ENCODE measurements at places on chromosomes 7 and 10.

GRCh38 chr10:125549653-125550052 lies 133.3 kb downstream of the TEX36 start:
- DNase-seq = no peak

DNA sequence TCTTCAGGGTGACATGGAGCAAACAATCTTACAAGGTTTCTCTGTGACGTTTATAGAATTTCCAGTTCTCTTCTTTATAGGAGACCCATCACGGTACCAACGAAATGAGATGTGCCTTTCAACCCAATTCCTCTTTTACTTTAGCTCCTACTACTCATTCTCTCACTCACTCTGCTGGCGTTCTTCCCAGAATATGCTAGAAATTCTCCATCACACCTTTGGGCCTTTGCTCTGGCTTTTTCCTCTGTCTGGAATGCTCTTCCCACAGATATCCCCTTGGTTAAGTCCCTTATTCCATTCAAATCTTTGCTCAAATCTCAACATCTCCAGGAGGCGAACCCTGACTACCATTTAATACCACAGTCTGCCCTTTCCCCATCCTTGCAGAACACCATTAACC lies 39.0 kb downstream of the SEMA3C start:
- DNase-seq = no peak

DNA sequence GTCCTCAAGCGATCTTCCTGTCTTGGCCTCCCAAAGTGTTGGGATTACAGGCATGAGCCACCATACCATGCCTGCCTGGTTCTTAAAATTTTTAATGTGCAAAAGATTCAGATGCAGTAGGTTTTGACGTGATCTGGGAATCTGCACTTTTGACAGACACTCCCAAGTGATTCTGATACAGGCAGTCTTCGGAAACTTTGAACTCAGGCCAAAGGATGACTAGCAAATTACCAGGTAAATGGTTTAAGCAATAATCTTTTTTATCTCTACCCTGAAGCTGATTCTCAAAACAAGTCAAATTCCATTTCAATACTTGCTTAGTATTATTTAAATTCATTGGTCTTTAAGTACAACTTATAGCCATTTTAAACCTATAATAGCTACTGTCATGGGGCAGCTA lies 2.6 kb upstream of the ADO start:
- no peak for DNase-seq

DNA sequence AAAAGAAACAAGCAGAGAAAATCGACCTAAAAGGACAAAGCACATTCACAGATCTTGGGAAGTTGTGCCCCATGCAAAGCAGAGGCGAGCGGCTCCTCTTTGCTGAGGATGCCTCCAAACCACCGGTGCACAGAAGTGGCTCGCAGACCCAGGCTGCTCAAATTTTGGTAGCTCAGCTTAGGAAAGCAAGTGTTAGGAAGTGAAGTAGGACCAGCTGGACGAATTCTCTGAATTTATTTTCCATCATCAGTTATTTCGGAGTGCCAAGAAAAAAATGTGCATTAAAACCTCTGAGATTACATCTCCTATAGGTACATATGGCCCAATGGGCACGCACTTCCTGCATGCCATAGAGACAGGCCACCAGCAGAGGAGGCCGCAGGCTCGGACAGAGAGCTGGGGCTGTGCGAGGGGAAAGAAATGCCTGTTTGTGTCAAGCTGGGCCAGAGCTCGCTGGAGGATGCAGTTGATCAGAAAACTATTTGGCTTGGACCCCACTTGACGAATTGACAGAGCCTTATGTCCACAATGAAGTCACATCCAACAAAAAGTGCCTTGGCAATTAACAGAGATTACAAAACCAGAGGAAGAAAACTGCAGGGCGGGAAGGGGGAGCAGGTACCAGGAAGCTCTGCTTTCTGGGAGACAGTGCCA lies 122.3 kb upstream of the LYZL2 start:
- DNase-seq = no peak

DNA sequence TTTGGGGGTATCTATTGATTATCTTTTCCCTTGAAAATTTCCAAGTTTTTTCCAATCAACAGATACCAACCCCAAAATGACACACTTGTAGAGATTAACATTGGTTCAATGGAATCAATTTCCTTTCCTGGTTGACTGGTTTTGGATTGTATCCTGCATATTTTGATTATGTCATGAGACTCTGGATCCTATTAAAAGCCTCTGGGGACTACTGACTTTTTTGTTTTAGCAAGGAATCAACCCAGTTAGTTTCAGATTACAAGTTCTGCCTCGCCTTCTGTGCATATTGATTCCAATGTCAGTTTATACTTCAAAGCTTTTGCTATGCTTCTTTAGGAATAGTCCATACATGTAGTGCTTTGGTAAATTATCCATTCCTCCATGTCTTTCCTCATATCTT lies 29.2 kb downstream of the COPG2 start:
- no peak for DNase-seq

DNA sequence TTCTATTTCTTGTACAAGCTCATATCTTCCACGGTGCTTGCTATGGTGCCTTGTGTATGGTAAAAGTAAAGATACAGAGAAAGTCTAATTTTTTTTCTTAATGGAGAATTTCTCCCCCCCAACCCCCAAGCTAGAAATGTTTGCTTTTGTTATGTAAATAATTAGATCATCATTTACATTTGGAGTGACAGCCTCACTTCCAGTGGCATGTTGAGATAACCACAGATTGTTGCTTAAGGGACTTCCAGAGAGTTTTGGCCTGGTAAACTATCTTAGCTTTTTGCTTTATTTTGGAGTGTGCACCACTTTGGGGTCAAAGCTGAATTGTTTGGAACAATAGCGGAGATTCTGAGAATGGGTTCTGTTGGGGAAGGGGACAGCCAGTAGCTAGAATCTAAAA lies 129.7 kb downstream of the ZNF365 start:
- no peak for DNase-seq

DNA sequence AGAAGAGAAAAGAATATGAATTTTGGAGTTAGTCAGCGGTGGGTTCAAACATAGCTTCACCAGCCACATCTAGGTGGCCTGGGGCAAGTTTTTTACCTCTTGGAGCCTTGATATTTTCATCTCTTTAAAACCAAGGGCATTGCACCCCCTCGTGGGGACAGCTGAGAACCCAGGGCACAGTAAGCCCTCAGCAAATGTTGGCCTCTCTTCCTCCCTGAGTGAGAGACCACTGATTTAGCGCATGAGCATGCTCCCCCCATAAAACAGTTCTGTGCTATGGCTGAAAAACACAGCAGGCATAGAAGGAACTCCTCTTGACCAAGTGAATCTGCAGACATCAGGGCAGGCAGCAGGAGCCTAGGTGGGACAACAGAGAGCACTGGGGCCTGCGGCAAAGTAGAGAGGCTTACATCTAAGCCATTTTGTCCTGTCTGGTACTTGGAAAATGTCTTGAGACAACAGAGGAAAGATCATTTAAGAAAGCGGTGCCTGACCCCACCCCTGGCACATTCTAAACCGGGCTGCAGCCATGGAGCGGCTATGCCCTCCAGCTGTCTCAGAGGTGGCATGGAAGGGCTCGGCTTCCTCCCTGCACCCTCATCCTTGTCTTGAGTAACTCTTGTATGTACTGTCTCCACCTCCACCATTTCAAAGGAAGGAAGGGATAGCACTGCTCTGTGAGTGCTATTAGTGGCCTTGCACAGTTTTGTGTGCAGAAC lies 94.7 kb downstream of the ARHGAP22 start:
- DNase-seq = no peak

DNA sequence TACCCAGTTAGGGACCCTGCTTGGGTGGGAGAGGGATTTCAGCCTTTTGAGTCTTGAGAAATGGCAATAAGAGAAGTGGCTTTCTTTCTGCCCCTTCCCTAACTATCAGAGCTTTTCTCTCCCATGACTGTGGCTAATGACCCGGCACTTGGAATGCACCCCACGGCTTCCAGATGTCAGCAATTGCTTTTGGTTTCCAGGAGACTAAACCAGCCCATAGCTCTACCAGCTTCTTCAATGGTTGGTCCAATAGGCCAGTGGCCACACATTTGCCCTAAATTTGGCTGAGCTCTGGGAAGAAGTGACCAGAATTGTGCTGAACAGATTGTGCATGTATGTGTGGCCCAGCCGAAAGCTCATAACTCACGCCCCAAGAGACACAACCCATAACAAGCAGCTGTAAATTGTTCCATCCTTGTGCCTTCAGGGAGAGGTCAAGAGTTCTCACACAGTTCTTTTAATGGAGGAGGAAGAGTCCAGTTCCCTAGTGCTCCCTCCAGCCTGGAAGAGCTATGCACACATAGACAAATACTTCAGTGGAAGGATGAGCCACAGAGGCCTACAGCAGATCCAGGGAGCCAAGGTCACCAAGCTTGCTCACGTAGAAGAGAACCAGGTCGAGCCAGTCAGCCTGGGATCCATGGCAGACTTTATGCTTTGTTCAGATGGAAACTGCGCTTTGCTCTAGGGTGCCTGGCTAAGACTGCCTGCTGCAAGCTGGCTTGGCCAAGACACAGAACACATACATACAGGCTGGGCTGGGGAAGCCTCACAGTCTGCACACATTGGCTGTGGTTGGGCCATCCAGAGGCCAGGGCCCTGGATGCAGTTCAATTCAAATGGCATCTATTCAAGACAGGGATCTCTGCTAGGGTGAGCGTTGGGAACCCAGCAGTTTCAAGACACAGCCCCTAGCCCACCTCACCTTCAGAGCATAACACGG lies 131.8 kb upstream of the HABP2 start:
- DNase-seq = no peak

- no peak for DNase-seq
Observed at GRCh38 chr7:98291717-98292116, 10.2 kb downstream of the BRI3 start.

DNA sequence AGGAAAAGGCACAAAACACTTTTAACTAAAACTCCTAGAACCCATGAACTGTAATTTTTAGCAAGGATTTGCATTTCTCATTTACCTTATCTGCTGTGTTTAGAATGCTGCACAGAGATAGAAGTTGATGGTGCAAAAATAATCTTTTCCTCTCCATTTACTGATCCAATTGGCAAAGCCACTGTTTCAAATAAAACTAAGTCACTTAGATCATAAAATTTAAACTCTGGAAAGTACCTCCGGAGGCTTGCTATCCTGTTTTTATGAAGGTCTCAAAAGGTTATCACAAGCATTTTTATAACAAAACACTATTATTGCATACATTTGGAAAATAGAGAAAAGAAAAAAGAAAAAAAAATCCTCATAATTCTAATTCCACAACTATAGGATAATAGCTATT lies 7.6 kb downstream of the CPA2 start:
- DNase-seq = no peak
